ENCODE measurements at places on chromosomes 2 and 18. TPM values are rescaled to one million over a fixed set of nuclear protein-coding genes. Genes with fewer than 3 reads are reported as not detected.

SCN1A gene
- not detected for total RNA-seq

ZSWIM2 gene
- not detected for total RNA-seq

COL4A3 gene
- total RNA-seq = not detected

TDRD15 gene
- total RNA-seq = not detected

MARS2 gene
- total RNA-seq = 22.0 TPM

UGT1A8 gene
- not detected for total RNA-seq

SLC38A11 gene
- not detected for total RNA-seq

IAH1 gene
- 71.3 TPM for total RNA-seq

SERPINE2 gene
- total RNA-seq = 1.9 TPM

SLC9A4 gene
- 0.18 TPM for total RNA-seq

COL4A4 gene
- not detected for total RNA-seq

MERTK gene
- total RNA-seq = 0.30 TPM

DAW1 gene
- not detected for total RNA-seq

EDAR gene
- not detected for total RNA-seq

CCDC148 gene
- total RNA-seq = not detected

FHOD3 gene
- total RNA-seq = not detected

ERICH2 gene
- not detected for total RNA-seq

GPR148 gene
- total RNA-seq = not detected

ANO7 gene
- 0.53 TPM for total RNA-seq

SCN3A gene
- total RNA-seq = not detected

CIB4 gene
- not detected for total RNA-seq

MYO3B gene
- 0.23 TPM for total RNA-seq

All from activated CD8-positive, alpha-beta memory T cell treated with anti-CD3 and anti-CD28 coated beads, Interleukin-2, amount 10 ng/mL, durations not matched to agents 7 days and 5 days (primary cell).